ENCODE measurements at places on chromosomes 1 and 21. TPM values are rescaled to one million over a fixed set of nuclear protein-coding genes. Genes with fewer than 3 reads are reported as not detected.

Gene SYT14
- not detected for total RNA-seq

Gene RNU1-1
- total RNA-seq = under 0.01 TPM

Gene CCDC30
- total RNA-seq = 2.4 TPM

Gene FCRL6
- 0.44 TPM for total RNA-seq

Gene RIPPLY3
- not detected for total RNA-seq

Gene RNF186
- not detected for total RNA-seq

Gene CNTN2
- total RNA-seq = not detected

Gene PTGER3
- total RNA-seq = 113 TPM

Gene C1orf185
- not detected for total RNA-seq
